ENCODE measurements at places on chromosomes 16 and 17.

GRCh38 chr17:56482229-56482628 is 111.3 kb upstream of the NOG start:
- no peak for DNase-seq

DNA sequence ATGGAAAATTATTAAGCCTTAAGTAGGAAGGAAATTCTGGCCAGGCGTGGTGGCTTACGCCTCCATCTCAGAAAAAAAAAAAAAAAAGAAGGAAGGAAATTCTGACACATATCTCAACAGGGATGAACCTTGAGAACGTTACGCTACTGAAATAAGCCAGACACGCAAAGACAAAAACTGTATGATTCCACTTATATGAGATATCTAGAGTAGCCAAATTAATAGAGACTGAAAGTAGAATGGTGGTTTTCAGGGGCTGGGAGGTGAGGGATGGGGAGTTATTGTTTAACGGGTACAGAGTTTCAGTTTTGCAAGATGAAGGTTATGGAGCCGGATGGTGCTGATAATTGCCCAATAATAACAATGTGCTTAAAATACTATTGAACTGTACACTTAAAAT is 16.2 kb upstream of the HNF1B start:
- DNase-seq, result no peak

DNA sequence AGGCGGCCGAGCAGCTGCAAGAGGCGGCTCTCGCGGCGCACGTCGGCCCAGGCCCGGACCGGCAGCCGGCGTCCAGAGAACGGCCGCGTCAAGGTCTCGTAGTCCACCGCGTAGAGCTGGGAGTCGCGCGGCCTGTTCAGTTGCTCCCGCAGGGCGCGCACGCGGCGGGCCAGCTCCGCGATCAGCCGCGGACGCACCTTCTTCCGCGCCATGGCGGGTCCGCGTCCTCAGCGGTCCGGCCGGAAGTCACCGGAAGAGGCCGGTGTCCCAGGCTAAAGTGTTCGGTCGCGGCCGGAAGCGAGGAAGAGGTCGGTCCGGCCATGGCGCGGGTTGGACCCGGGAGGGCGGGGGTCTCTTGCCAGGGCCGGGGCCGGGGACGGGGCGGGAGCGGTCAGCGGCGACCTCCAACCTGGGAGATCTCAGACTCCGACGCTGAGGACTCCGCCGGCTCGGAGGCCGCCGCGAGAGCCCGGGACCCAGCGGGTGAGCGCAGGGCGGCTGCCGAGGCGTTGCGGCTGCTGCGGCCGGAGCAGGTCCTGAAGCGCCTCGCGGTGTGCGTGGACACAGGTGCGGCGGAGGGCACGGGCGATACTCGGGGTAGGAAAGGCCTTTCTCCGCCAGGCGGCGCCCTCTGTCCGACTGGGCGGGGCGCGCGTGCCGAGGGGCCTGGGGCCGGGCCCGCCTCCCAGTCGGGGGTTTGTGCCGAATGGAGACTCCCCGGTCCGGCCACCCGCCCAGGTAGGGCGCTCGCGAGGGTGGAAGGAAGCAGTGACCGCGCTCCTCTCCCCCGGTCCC is at the start of gene MRPS34:
MRPS34 (minus strand) TSS at position 227 of the 795 bp plus-strand sequence; CDS start at position 212, 15 bp downstream.
- DNase-seq, result peak; percentile 76

GRCh38 chr16:50584033-50584722 is 36.0 kb downstream of the NKD1 start:
- DNase-seq, result no peak

DNA sequence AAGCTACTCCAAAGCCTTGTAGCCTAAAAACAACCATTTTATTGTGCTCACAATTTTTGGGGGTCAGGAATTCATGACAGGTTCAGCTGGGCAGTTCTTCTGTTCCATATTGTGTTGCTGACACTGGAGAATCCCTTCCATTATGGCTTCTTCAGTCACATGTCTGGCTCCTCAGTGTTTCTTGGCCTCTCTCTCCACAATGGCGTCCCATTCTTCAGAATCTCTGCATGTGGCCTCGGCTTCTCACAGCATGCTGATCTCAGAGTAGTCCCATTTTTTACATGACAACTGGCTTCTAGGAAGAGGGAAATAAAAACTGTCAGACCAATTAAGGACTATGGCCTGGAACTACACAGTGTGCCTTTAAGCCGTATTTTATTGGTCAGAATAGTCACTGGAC is 49.7 kb downstream of the NF1 start:
- no peak for DNase-seq

DNA sequence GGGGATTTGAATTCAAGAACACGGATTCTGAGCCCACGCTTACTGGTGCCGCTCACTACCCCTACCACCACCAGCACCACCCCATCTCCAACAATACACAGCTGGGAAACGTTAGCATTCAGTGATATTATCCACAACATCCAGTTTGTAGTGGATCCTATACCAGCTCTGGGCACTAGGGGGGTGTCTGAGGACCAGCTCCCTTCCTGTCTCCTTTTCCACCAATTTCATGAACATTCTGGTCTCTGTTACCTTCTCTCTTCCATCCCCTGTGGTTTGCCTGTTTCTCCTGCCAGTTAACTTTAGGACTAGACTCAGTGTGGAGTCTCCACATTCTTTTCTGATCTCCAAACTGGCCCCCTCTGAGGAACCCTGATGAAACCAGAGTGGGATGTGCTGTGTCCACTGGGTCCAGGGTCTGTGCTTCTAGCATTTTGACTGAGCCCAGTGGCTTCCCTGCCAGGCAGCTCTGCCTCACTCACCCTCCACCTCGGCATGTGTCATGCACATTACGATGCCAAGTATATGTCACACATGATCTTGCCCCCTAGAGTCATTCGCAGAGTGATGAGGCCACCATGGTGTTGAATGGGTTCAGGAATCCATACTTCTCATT is 187.0 kb upstream of the CDH13 start:
- no peak for DNase-seq

GRCh38 chr17:34400301-34400931 is 37.4 kb upstream of the CCL1 start:
- DNase-seq, result no peak

DNA sequence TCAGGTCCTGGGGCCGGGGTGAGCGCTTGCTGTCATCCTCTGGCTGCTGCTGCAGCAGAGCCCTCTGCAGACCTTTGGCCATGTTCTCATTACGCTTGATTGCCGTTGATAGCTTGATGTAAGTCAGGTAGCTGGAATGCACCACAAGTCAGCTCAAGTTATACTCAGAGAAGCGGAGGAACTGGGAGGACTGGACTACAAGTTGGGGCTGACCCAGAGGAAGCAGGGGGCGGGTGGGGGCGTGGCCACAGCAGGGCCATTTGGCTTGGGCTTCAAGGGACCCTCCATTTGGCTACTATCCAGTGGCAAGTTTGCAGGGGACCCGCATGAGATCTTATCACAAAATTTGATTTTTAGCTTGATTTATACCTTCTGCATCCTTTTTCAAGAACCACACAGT is 19.0 kb upstream of the EVPL start:
- DNase-seq, result no peak

DNA sequence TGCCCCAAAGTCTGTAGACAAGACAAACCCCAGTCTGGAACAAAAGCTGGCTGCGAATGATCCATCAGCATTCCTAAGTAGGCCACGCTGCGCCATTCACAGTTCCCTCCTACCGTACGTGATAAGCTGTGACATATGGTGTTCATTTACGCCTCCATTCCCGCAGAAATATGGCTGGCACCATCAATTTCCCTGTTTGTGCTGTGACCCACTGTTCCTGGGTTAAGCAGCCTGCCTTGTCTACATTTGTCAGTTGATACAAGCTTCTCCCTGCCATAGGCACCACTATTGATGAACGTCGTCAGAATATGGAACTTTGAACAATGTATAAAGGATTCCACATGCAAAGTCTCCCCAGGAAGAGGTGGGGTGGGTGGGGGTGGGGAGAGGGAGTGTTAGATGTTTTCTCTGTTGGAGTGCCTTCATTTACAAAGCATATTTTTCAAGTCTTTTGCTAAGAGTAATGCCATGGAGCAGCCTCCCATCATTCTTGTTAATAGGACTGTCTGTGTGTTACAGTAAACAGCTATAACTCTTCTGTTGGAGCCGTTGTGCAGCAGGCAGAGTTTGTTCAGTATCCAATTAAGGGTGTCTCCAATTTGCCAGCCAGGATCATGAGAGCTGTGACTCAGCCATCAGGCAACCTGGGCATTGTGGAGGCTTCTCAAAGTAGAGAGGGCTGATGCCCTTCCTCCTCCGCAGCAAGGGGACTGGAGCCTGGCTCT is 294.6 kb downstream of the TMEM114 start:
- no peak for DNase-seq

GRCh38 chr17:52390422-52390821 is 231.9 kb upstream of the CA10 start:
- DNase-seq, result no peak

DNA sequence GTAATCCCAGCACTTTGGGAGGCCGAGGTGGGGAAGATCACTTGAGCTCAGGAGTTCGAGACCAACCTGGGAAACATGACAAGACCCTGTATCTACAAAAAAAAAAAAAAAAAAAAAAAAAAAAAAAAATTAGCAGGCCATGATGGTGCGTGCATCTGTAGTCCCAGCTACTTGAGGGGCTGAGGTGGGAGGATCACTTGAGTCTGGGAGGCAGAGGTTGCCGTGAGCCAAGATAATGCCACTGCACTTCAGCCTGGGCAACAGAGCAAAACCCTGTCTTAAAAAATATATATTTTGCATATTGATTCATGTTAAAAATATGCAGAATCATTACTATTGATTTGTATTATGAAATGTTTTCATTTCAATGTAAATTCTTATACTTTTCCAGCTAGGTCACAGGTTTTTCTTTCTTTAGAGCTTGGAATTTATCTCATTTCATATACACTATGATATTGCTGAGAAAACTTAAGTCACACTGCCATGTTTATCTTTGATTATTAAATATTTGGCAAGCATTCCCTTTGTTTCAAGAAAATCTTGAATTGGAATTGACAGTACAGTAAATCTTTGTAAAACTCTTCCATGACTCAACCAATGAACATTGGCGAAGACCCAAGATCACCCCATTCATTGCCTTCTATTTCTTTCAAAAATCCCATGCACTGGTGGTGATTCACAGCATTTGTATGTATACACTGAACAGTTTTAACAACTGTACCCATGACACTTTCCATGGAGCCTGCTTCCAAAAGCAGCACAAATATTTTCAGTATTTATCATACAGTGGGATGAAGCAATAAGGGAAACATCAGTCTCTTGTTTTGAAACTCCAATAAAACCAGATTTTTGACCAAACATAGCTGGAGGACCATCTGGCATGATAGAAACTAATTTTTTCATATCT is 83.5 kb upstream of the TNRC6A start:
- no peak for DNase-seq

GRCh38 chr17:65515959-65516948 is 45.2 kb downstream of the AXIN2 start:
- DNase-seq, result no peak

- DNase-seq, result no peak
Observed at GRCh38 chr16:85067426-85067825, 39.8 kb downstream of the KIAA0513 start.

- no peak for DNase-seq
Observed at GRCh38 chr16:85139881-85140339, 27.6 kb upstream of the CIBAR2 start.

DNA sequence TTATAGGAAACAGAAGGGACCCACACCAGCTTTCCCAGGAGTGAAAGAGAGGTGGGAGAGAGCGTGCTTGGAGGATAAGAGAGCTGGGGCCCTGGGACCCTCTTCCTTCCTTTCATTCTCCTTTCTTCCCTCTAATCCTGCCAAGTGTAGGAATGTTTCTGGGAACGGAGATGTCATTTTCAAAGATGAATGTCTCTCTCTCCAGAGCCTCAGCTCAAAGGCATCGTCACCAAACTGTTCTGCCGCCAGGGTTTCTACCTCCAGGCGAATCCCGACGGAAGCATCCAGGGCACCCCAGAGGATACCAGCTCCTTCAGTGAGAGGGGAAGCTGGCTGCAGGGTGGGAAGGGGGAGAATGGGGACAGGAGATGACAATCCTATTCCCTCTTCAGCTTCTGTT is 2.0 kb downstream of the FGF11 start:
- DNase-seq, result no peak

- DNase-seq, result no peak
Observed at GRCh38 chr17:5895276-5895675, 174.9 kb upstream of the WSCD1 start.

DNA sequence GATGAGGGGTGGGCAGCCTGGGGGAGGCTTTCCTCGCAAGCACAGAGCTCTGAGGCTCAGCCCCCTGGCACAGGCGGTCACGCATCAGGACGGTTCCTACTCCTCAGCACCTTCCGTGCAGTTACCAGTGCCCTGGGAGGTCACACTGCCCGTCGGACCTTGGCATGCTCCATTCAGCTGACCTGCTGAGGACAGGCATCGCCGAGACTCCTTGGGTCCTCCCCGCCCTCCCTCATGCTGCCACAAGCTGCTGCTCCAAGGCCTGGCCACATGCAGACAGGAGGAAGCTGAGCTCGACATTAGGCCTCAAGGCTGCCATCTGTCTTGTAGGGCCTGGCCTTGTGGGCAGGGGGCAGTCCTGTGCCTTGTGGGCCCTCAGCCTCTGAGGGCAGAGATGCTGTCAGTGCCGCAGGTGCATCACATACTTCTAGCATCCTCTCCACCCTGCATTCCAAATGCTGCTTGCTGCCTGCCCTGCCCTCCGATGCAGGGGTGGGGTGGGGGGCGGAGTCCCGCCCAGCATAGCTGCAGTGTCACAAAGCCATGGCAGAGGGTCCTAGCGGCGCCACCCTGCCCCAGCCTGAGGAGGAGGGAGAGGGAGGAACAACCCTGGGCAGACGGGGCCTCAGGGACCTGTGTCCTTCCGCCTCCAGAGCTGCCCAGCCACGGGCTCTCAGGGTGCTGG is 9.3 kb downstream of the C16orf90 start:
- DNase-seq, result no peak

- DNase-seq, result no peak
Observed at GRCh38 chr16:259226-259625, 16.5 kb downstream of the RGS11 start.

- DNase-seq, result no peak
Observed at GRCh38 chr17:74945543-74945942, 9.8 kb downstream of the OTOP3 start.

DNA sequence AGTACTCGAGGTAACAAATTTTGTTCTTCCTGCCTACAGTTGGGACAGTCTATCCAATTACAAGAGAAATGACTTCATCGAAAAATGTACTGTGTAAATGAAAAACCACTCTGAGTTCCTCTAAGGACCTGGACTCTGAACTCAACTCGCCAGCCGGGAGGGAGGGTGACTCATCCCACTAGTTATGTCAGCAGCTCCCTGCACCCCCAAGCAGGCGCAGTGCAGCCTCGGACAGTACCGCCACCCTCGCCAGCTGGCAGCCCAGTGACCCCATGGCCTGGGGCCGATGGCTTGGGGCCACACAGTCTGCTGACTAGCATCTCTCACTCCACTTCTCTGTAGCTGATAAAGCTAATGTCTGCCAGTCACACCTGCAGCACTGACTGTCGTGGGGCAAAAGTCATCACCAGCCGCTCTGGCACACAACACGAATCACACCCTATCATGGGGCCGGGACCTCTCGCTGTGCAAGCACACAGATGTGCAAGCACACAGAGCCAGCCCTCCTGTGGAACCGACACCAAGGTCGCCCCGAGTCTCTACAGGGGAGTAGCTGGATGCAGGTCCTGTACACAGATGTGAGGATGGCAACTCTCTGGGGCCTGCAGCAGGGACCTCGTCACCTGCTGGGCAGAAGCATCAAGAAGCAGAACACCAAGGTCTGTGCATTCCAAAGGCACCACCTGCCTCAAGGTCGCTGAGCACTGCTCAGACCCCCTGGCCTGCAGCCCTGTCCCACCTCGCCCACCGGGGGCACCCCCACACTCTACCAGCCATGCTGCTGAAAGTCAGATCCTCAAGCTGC is 5.7 kb downstream of the CSNK1D start:
- peak; percentile 85 for DNase-seq

Data from ovary (tissue), 10 donors.